ENCODE measurements at places on chromosomes 12 and 14.

DNA sequence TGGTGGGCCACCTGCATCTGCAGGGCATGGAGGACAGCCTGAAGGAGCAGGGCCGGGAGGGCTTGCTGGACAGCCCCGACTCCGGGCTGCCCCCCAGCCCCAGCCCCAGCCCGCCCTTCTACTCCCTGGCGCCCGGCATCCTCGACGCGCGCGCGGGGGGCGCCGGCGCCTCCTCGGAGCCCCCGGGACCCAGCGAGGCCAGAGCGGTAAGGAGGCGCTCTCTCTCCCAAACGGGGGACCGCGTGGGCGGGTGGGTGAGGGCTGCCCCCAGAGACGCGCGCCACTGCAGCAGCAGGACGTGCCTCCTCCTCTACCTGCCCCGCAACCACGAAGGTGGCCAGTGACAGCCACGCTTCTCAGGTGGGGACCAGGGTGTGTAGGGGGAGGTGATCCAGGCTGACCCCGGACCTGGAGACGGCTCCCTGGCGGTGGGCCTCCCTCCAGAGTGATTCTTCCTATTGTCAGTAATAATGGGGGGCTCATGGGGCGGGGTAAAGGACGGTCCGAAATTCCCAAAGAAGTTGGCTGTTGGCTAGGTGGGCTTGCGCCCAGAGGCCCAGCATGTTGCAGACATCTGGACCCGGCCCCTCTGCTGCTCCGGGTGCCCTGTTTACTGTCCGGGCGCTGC, 652 bp downstream of the RFLNA start:
- DNase-seq: peak; percentile 47

GRCh38 chr12:82174383-82174782, 183.8 kb downstream of the CCDC59 start:
- DNase-seq: no peak

DNA sequence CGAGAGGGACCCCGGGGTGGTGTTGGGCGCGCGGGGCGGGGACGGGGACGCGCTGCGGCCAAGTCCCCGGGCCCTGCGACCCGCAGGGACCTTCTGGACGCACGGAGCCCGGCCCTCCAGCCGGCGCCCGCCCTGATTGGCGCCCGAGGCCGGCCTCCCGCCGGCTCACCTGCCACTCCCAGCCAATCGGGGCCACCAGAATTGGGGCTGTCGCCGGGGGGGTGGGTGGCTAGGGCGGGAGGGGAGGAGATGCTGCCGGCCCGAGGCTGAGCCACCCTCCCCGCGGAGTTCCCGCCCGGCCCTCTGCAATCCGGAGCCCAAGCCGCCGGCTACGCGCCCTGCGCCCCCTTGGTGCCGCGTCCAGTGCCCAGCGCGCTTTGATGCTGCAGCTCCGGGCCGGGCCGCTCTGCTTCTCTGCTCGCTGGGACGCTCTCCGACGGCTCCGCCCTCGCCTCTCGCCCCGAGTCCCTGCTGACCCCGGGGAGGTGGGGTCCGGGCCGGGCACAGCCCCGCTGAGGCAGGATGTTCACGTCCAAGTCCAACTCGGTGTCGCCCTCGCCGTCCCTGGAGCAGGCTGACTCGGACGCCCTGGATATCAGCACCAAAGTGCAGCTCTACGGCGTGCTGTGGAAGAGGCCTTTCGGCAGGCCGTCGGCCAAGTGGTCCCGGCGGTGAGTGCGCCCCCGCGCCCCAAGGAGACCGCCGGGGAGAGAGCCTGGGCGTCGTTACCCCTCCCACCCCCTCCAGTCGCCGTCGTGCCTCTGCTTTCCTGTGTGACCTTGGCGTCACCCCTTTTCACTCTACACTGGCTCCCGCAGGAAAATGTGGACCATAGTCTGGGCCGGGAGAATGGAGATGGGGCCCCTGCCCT, at the start of gene PLEKHD1:
Gene PLEKHD1, plus strand, starts transcription at position 285 of the 871 bp plus-strand sequence. Its CDS starts 238 bp downstream, at position 523.
- peak; percentile 84 for DNase-seq

- no peak for DNase-seq
Measured at GRCh38 chr12:23862701-23863100, 86.8 kb downstream of the SOX5 start.

DNA sequence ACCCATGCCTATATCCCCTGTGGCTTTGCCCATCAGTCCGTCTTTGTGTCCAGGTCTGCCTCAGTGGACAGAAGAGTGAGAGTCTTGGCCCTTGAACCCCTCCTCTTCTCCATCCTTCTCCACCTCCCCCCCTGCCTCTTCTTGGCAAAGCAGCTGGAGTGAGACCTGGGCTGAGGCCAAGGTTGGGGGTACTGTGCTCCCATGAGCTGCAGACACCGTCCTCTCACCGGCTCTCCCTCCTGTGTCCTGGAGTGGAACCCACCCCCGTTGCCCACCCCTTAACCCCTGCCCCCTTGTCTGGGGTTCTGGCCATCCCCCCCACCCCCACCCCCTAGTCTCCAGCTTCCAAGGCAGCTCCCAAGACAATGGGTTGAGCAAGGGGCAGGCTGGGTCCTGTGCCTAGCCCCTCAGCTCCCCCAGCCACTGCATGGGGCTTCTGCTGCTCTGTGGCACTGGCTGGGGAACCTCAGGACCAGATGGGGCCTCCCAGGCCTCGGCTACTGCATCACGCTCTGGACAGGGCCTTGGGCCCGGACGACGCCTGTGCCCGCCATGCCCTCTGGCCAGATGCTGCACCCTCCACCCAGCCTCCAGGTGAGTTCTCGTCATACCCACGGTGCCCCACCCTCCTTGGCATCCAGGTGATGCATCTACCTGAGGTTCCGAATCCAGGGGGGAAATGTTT, 35.7 kb downstream of the RTL1 start:
- no peak for DNase-seq

- no peak for DNase-seq
Measured at GRCh38 chr12:24172031-24172772, 222.7 kb upstream of the SOX5 start.

DNA sequence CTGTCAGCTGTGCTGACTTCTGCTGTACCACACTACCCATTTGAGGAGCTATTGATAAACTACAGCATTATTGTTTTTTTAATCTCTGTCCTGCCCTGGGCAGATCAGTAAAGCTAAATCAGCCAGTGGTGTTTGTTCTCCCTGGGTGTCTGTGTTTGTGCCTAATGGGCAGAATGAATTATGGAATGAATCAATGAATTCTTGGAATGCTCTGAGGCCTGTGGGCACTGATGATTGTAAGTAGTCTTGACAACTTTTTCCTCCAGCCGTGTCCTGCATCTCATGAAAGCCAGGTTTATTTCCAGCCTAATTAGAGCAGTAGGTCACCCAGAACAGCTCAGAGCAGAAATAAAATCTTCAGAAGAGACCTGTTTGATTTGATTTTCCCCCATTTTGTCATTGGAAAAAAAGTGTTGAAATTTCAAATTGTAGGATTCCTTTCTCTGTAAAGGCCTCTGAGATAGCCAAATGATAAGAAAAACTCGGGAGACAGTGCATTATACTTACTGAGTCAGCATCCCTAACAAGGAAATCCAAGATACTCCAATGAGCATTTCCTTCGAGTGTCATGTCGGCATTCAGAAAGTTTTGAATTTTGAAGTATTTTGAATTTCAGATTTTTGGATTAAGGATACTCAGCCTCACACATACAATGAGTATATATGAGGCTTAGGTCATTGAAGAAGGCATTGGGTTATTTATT, 19.4 kb upstream of the EVL start:
- no peak for DNase-seq

GRCh38 chr12:71718611-71719010, 32.7 kb downstream of the TMEM19 start:
- no peak for DNase-seq

- no peak for DNase-seq
Measured at GRCh38 chr12:124404162-124404784, 109.4 kb downstream of the RFLNA start.

GRCh38 chr14:34086223-34086757, 135.4 kb upstream of the EGLN3 start:
- DNase-seq: no peak

- no peak for DNase-seq
Measured at GRCh38 chr12:52156311-52156710, 35.5 kb downstream of the KRT80 start.

DNA sequence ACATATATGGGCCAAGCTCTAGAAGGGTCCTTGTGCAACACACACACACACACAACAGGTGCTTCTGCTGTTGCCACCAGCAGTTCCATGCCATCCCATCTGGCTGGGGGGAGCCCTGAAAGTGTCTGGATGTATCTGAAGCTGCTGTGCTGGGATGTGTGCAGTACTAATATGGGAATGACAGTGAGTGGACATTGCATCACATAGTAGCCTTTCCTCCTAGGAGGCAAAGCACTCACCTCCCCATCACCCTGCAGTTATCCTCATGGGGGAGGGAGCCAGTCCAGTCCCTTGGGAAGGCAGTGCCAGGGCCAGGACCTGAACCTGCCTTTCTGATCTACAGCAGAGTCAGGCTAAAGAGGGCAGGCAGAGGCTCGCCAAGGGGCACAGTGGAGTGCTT, 208.9 kb downstream of the CACNA1C start:
- peak; percentile 24 for DNase-seq

DNA sequence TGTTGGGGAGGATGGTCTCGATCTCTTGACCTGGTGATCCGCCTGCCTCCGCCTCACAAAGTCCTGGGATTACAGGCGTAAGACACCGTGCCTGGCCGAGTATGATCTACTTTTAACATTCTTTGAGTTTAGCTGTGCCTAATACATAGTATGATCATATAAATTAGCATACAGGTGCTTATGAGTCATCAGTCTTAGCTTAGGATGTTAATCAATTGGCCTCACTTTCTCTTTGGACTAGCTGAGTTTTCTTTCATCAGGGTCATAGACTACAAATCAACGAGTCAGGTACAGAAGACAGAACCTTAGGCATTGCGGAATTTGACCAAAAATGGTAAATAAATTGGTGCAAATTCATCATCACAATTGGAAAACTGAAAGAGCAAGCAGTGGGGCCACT, 2.2 kb downstream of the SLC25A21 start:
- no peak for DNase-seq

DNA sequence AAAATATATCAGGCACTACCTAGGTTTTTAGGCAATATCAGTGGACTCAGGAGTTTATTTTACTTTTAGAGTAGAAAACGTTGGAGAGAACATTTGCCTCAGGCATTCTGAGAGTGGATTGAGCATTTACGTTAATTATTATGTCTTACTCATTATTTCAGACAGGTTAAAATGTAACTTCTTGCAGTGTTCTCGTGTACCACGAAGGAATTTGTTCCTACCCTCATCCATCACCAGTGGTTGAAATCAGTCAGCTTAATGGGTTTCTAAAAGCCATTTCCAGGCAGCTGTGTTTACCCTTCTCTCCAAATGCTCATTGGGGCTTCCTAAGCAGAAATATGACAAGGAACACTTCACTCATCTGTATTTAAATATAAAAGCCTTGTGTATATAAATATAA, 9.1 kb upstream of the LDHB start:
- DNase-seq: no peak

DNA sequence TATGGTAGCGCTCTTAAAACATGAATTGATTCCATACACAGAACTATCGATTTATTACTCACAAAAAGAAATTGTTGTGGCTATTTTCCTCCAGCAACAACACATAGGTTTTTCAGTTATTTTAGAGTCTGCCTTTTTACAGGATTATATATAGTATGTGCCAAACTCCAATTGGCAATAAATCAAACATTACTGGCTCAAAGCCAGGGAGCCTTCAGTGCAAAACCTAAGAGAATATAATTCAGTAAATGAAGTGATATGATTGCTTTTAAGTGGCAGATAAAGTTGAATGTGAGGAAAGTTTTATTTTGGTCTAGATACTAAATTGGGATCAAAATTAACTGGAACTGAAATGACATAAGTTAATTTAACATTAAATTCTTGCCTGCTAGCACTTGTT, 234.8 kb downstream of the PIK3C2G start:
- no peak for DNase-seq

- DNase-seq: no peak
Measured at GRCh38 chr12:38053655-38054464, 262.7 kb upstream of the ALG10B start.

- no peak for DNase-seq
Measured at GRCh38 chr12:68030248-68030647, 41.0 kb downstream of the IFNG-AS1 start.

GRCh38 chr14:77641534-77642341, 25.3 kb upstream of the SPTLC2 start:
- peak; percentile 75 for DNase-seq

- no peak for DNase-seq
Measured at GRCh38 chr12:130922511-130922953, 31.2 kb upstream of the ADGRD1 start.

DNA sequence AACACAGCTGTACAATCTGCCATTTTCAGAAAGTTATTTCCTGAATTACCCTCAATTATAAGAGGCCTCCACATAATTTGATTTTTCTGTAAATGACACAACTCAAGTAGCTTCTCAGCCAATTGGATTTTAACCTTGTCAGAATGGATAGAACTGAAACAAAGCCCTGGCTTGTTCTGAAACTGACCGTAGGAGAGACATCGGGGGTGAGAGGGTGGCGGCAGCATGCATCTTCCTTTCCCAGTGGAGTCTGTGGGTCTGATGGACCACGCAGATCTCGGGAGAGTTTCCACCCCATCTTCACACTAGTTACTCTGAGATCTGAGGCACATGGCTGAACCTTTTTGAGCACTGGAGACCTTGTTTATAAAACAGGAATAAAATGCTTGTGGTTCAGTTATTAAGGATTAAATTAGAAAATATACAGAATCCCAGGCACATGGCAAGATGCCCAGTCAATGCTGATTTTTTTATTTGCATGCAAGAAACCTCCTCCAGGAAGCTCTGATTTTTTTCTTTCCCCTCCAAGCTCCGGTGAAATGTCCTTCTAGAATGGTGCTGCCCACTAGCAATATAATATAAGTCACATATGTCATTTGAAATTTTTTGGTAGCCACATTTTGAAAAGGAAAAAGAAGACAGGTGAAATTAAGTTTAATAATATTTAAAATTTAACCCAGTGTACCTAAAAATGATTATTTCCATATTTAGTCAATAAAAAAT, 153.9 kb downstream of the CHST11 start:
- no peak for DNase-seq

- DNase-seq: no peak
Measured at GRCh38 chr12:7499636-7500035, 3.9 kb downstream of the CD163 start.

DNA sequence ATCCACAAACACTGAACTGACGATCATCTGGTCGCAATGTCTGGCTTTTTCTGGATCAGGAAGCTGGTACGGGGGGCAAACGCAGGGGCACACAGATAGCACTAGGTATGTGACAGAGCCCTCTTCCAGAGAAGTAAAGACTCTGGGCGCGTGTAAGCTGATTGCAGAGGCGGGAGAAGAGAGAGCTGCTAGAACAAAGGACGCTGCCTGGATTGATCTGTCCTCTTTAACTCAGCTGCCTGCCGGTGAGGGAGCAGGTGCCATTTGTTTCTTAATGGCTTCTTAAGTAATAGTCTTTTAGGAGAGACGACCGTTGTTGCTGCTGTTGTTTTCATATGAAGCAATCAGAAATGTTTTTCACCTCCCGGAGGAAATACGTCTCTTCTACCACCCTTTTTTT, 77.3 kb downstream of the GLT1D1 start:
- no peak for DNase-seq

- DNase-seq: no peak
Measured at GRCh38 chr12:83893101-83893500, 1019.5 kb downstream of the SLC6A15 start.

Measured in posterior cingulate gyrus (tissue), 11 donors.